HAP-1 (cell line): ENCODE measurements at places on chromosomes 16 and 17.

DNA sequence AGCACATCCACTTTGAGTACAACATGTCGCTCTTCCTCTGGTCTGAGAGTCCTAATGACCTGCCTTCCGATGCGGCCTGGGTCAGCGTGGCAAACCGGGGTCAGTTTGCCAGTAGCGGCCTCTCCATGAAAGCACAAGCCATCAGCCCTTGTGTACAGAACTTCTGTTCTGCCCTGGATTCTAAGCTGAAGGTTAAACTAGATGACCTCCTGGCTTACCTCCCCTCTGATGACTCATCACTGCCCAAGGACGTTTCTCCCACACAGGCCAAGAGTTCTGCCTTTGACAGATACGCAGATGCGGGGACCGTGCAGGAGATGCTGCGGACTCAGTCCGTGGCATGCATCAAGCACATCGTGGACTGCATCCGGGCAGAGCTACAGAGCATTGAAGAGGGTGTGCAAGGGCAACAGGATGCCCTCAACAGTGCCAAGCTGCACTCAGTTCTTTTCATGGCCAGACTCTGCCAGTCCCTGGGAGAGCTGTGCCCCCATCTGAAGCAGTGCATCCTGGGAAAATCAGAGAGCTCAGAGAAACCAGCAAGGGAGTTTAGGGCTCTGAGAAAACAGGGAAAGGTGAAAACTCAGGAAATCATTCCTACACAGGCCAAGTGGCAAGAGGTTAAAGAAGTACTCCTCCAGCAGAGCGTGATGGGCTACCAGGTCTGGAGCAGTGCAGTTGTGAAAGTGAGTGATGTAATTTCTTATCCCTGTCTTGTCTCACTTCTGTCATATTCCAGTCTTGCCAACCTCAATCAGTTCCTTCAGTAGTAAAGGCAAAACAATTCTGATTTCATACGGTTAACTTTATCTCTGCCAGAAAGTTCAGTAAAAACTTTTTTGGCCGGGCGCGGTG is 8.6 kb downstream of the COG1 start:
- no peak for DNase-seq

DNA sequence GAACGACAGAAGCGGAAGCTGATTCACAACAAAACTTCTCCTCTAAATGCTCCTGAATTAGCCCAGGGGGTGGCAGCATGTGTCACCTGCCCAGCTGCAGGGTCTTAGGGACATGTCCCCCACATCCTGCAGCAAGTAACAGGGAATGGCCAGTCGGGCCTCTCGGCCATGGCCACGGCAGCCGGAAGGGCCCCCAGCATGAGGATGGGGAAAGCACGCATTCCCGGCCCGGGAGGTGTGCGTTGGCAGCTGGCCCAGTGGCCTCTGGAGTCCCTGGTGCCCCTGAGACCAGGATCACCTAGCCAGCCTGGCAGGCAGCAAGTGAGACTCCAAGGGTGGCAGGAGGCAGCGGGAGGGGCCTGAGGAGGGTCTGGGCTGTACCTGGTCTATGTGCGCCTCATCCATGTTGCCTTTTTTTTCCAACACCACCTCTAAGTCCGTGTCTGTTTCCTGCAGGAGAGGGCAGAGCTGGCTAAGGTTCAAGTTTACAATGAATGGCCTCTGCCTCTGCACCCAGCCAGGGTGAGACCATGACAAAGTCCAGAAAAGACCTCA is 7.0 kb downstream of the KNOP1 start:
- no peak for DNase-seq

DNA sequence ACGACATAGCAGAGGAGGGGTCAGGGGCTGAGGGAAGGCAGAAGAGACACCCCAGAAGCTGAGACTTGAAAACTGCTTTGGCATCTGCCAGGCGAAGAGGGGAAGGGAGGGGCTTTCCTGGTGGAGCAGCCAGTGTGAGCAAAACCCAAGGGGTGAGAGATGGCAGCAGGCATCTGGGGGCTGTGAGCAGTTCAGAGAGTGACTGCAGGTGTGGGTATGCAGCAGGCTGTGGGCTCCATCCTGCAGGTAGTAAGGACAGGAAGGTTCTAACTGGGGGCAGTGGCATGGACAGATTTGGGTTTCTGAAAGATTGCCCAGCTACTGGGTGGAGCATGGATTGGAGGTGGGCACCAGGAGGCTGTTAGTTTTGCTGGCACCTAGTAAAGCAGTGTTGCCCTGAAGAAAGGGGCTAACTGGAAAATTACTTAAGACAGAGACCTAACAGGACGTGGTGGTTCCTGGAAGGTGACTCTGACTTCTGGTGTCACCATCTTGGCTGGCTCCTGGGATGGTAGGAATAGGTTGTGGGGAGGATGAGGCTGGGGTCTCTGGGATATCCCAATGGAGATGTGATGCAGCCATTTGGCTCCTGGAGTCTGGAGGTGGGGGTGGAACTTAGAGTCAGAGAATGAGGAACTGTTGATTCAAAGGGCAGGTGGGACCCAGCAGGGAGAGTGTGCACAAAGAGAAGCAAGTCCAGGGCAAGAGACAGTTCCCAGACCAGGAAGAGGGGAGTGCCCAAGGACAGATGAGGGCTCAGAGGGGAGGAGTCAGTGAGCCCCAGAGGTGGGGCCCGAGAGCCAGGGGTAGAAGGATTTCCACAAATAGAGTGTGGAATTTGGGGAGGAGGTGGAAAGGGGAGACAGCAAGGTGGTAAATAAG is 11.2 kb downstream of the BCL7C start:
- DNase-seq: no peak

GRCh38 chr17:18025945-18026776 is 12.8 kb downstream of the ATPAF2 start:
- peak; percentile 62 for DNase-seq

DNA sequence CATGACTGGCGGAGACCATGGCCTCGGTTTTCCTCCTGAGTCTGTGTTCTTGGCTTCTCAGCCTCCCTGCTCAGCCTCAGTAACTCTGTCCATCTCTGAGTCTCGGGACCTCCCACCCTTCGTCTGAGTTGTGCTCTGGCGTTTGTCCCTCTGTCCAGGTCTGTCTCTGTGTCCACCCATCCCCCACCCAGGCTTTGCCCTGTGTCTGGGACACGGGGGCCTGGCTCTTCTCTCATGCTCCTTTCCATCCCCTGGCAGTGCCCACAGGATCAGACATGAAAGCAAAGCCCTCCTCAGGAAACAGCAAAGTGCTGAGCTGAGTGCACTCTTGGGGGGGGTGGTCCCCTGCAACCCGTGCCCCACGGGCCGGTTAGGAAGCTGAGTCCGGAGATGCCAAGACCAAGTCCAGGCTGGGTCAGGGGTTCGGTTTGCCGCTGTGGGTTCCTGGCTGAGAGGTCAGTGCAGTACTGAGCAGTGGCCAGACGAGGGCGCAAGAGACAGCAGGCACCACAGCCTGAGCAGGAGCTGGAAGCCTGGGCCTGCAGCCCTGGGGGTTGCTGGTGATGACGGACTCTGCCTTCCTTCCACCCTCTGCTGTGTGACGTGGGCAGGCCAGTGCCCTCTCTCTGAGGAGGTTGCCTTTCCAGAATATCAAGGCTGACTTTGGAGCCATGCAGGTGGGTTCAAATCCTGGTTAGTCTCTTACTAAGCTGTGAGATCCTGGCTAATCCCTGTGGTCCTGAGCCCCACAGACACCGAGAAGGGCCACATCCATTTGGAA is 2.5 kb downstream of the P2RX1 start:
- DNase-seq: peak; percentile 33

- no peak for DNase-seq
These were observed 348.5 kb downstream of the KCNJ2 start for GRCh38 chr17:70517816-70518215.

- DNase-seq: peak; percentile 46
These were observed at the start of gene RPRML for GRCh38 chr17:46979147-46979863. TSS of gene RPRML (minus strand) at chr17:46979253. CDS start at chr17:46979007, 246 bp downstream.

- DNase-seq: peak; percentile 84
These were observed 27.2 kb downstream of the CLEC16A start for GRCh38 chr16:10971560-10971961.

DNA sequence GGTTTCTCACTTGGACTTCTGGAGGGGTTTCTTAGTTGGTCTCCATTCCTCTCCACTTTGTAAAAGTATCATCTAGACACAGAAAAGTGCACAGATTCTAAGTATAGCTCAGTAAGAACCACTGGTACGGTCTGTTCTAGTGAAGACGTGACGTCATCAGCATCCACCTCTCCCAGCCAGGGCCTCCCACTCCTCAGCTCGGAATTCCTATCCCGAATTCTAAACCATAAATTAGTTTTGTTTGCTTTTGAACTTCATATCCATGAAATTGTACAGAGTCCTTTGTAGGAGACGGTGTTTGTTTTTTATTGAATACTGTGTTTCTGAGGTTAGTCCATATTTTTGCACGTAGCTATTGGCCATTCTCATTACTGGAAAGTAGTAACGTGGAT is 25.5 kb downstream of the FOXK2 start:
- no peak for DNase-seq

GRCh38 chr16:68065716-68066305 is 19.4 kb upstream of the NFATC3 start:
- no peak for DNase-seq

DNA sequence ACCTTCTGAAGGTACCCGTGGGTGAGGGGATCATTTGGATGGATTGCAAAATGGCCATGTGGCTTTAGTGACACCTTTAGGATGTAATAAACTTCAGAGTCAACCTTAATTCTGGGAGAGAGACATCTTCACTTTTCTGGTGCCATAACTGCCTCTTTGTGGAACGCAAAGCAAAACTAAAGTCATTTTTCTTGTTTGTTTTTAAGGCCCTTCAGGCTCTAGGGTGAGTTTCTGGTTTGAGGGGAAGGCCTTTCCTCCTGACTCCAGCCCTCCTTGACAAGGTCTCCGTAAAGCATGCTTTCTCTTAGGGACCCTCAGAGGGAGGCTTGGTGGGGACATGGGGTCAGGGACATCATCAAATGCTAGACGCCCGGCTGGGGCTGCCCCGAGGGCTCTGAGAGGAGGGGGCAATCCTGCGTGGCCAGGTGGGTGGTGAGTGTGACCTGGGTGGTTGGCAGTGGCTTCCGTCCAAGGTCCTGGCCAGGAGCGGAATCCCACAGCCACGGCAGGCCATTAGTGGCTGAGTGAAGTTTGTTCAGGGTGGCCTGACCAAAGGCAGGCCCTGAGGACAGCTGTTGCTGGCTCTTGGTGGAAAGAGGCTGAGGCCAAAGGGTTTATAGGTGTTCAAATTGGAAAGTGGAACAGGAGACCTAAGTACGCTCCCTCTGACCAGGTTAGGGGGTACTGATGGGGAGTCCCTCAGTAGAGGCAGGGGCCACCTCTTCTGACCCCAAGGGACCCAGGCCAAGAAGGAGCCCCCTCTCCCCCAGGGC is 112.2 kb downstream of the METRNL start:
- peak; percentile 3 for DNase-seq

DNA sequence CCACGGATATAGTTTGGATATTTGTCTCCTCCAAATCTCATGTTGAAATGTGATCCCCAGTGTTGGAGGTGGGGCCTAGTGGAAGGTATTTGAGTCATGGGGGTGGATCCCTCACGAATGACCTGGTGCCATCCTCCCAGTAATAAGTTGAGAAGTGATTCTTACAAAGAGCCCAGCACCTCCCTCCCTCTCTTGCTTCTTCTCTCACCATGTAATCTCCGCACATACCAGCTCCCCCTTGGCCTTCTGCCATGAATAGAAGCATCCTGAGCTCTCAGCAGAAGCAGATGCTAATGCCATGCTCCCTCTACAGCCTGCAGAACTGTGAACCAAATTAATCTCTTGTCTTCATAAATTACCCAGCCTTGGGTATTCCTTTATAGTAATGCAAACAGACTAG is 41.9 kb upstream of the RBBP6 start:
- no peak for DNase-seq

DNA sequence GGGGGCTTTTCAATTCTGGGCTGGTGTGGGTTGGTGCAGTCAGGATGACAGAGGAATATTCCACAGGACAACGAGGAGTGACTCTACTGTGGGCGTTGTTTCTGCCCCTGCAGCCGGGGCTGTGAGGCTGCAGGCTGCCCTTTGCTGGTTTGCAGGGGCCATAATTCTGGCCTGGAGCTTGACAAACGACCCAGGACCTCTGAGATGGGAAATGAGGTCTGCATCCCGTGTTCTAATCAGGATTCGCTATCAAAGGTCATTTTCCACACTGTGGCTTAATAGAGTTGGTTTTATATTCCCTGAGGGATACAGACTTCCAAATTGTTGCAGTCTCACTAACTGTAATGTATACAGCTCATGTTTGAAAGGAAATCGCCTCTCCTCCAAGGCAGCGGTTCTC is 180.9 kb downstream of the RPTOR start:
- DNase-seq: no peak

DNA sequence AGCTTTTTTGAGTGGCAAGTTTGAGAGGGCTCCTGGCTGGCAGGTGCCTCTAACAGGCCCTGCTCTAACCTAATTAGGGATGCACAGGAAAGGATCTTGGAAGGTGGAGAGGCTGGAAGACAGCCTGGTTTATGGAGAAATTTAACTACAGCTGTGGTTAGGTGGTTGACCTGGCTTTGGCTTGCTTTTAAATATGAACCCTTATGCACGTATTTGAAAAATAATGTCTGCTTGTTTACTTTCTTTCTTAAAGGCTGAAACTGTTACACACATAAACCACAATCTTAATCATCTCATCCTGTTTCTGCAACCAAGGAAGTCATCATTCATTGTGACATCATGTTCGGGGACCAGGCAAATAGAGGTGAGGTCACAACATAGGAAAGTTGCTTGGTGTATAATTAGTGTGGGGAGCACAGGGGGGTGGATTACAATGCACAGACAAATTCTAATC is 23.1 kb upstream of the DHRS13 start:
- no peak for DNase-seq

GRCh38 chr17:30279156-30279555 is 12.6 kb downstream of the BLMH start:
- no peak for DNase-seq

GRCh38 chr17:65228734-65229620 is 91.8 kb downstream of the RGS9 start:
- DNase-seq: peak; percentile 7

GRCh38 chr16:79213214-79213613 is 387.3 kb downstream of the MAF start:
- no peak for DNase-seq

DNA sequence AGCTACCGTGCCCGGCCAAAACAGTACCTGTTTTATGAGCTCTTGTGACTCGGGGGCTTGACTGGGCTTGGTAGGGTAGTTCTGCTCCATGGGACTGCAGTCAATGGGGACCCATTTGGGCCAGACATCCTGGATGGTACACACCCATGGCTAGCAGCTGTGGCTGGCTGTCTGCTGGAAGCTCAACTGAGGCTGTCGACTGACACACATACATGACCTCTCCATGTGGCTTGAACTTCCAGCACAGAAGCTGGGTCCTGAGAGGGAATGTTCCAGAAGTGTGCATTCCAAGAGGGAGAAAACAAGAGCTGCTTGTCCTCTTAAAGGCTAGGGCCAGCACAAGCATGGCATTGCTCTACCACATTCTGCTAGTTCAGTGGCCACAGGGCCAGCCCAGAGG is 14.9 kb upstream of the NKD1 start:
- no peak for DNase-seq
